ENCODE measurements at places on chromosomes 5 and 9. TPM values are rescaled to one million over a fixed set of nuclear protein-coding genes. Genes with fewer than 3 reads are reported as not detected.

FANCC gene
- 9.9 TPM for total RNA-seq

OTP gene
- not detected for total RNA-seq

GRXCR2 gene
- not detected for total RNA-seq

RASGEF1C gene
- total RNA-seq: not detected

GFI1B gene
- not detected for total RNA-seq

SLC34A3 gene
- not detected for total RNA-seq

EDIL3 gene
- 3.5 TPM for total RNA-seq

SLC6A3 gene
- total RNA-seq: not detected

PCDHGA8 gene
- total RNA-seq: 2.9 TPM

KIAA0825 gene
- total RNA-seq: 2.6 TPM

C7 gene
- 0.67 TPM for total RNA-seq

CARD9 gene
- total RNA-seq: 0.65 TPM

C9orf152 gene
- total RNA-seq: not detected

ITK gene
- total RNA-seq: not detected

ZSWIM6 gene
- 24.8 TPM for total RNA-seq

TMEM215 gene
- under 0.01 TPM for total RNA-seq

BTNL8 gene
- not detected for total RNA-seq

NCBP1 gene
- 38.2 TPM for total RNA-seq

QRFP gene
- not detected for total RNA-seq

LHX3 gene
- total RNA-seq: not detected

MEIKIN gene
- total RNA-seq: not detected

DDX4 gene
- total RNA-seq: not detected

KLHL3 gene
- total RNA-seq: 20.7 TPM

ZNF462 gene
- total RNA-seq: 18.0 TPM

SV2C gene
- total RNA-seq: not detected

TLE4 gene
- 41.9 TPM for total RNA-seq

BNC2 gene
- total RNA-seq: 29.0 TPM

IFNW1 gene
- total RNA-seq: not detected

LTC4S gene
- total RNA-seq: 0.57 TPM

MEGF10 gene
- 4.6 TPM for total RNA-seq

IL7R gene
- total RNA-seq: 3.6 TPM

FBXO38 gene
- 72.4 TPM for total RNA-seq

NUTM2G gene
- not detected for total RNA-seq

CYLC2 gene
- not detected for total RNA-seq

DBH gene
- total RNA-seq: not detected

SLU7 gene
- total RNA-seq: 54.2 TPM

FYB1 gene
- not detected for total RNA-seq

BARHL1 gene
- not detected for total RNA-seq

EGFLAM gene
- under 0.01 TPM for total RNA-seq

ZNF366 gene
- 18.2 TPM for total RNA-seq

MCC gene
- 21.3 TPM for total RNA-seq

POU5F2 gene
- 2.2 TPM for total RNA-seq

LIFR gene
- 75.7 TPM for total RNA-seq

C9 gene
- not detected for total RNA-seq

IGIP gene
- total RNA-seq: 4.9 TPM

SAXO1 gene
- not detected for total RNA-seq

CCL28 gene
- 2.7 TPM for total RNA-seq

PLAC8L1 gene
- total RNA-seq: 0.29 TPM

Measured in vein endothelial cell (primary cell).